Cerebellar cortex (tissue), 1 donor: ENCODE measurements at places on chromosomes 16 and 17.

GRCh38 chr17:9185688-9186284 is 164.5 kb downstream of the NTN1 start:
- no peak for DNase-seq

GRCh38 chr17:76083536-76084182 is 4.7 kb downstream of the ZACN start:
- DNase-seq, result no peak

- DNase-seq, result no peak
These were observed 42.3 kb downstream of the CRLF3 start for GRCh38 chr17:30782206-30782605.

DNA sequence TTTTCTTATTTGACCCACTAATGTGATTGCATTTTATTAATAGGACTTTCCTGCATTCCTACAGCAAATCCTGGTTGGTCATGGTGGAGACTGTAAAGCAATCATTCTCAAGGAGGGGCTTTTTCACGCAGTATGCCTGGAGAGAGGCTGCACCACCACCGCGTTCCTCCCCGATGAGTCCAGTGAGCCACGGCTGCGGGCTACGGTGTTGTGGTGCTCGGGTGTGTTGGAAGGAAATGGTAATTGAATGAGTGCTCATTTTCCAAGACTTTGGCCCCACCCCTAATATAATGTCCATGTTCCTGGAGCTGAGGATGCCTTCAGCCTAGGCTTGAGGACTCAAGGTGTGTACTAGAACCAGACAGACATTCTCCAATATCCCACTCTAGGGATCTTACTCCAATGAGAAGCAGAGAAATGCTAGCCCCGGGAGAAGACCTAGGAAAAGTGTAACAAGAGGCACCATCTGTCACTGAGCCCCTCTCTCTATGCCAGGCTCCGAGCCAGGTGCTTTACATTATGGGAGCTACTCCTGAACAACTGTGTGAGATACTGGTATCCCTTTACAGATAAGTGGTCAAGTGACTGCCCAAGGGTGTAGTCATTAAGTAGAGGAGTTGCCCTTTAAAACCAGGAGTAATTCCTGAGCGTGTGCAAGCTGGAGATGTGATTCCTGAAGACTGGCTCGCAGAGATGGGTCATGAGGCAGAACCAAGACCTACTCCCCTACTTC is 39.4 kb downstream of the HEATR6 start:
- no peak for DNase-seq

GRCh38 chr17:77117415-77117814 is 23.4 kb upstream of the SEC14L1 start:
- DNase-seq, result no peak

- DNase-seq, result no peak
These were observed 7.1 kb downstream of the IGSF6 start for GRCh38 chr16:21645261-21645721.

- no peak for DNase-seq
These were observed 60.1 kb upstream of the GSE1 start for GRCh38 chr16:85552980-85553435.

DNA sequence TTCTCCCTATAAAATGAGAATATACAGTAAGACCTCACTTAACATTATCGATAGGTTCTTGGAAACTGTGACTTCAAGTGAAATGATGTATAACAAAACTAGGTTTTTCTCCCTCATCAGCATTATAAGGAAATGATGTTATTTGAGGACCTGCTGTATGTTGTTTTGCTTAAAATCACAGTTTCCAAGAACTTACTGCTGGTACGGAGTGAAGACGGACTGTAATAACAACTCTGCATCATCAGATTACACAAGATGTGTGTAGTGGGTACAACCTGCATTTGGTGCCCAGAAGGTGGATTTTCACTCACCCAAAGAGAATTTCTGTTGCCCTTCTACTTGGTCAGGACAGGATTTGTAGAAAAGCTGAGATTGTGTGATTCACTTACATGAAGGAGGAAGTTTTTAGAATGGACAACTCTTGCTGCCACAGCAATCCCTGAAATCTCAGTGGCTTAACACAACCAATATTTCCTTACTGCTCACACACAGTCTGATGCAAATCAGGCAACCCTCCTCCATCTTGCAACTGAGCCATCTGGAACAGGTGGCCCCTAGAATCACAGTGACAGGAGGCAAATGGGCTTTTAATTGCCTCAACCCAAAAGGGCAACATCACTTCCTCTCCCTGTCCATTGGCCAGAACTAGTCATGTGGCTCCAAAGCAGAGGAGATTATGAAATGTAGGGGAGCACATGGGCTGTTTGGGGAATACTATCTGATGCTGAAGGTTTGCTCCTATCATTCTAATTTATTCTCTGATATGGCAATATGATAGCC is 67.6 kb upstream of the CACNG5 start:
- no peak for DNase-seq

- peak; percentile 76 for DNase-seq
These were observed 15.8 kb downstream of the C17orf58 start for GRCh38 chr17:67980456-67980855.

DNA sequence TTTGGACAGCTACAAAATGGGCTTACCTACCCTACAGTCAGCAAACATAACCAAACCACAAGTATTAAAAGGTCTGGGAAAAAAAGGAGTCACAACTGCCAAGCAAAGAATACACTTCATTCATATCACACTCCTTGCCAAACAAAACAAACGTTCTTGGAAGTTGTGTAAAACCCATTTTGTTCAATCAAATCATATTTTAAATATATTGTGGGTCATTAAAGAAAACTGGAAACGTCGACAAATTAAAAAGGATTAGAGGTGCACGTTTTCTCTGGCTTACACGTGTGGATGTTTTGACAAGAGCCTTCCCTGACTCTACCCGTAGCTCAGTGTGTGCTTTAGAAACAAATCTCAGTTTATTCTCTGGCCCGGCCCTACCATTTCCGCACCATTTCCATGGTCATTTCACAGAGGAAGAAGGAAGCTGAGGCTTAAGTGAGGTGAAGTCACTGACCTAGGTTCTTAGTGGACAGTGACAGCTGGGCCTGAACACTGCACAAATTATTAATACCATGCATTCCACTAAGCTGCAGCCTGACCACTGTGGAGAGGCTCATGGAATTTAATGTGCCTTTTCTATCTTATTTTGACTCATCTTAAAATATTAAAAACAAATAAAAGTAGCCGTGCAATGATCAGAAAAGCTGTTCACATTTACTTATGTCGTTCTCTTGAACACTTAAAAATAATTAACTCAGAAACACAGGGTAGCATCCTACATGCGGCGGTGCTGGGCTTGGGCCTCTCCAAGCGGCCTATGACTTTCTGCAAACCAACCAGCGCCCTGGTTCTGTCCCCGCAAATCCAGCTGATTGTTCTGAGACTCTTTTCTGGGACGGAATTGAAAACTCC is 968 bp downstream of the CEP112 start:
- DNase-seq, result peak; percentile 6

DNA sequence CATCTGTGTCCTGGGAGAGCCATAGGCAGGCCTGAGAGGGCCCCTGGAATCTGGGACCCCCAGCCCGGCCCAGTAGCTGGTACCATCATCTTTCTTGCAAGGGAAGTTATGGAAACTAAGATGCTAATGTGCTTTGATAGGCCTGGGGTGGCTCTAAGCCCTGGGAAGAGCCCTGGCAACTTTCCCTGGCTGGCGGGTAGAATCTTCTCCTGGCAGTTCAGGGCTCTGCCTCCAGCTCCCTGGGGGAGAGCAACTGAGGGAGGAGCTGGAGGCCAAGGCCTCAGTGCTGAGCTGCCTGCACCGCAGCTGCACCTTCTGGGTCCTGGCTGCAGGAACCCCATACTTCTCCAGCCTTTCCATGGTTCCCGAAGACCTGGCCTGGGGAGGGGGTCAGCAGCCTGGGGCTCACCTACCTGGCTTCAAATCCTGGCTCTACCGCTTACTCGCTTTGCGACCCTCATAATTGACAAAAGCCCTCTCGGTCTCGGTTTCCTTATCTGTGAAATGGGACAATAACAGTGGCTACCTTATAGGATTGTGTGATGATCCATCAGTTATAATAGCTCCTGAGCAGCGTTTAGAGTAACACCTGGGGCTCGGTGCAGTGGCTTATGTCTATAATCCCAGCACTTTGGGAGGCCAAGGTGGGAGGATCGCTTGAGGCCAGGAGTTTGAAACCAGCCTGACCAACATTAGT is 333.7 kb downstream of the SEC14L1 start:
- DNase-seq, result no peak

DNA sequence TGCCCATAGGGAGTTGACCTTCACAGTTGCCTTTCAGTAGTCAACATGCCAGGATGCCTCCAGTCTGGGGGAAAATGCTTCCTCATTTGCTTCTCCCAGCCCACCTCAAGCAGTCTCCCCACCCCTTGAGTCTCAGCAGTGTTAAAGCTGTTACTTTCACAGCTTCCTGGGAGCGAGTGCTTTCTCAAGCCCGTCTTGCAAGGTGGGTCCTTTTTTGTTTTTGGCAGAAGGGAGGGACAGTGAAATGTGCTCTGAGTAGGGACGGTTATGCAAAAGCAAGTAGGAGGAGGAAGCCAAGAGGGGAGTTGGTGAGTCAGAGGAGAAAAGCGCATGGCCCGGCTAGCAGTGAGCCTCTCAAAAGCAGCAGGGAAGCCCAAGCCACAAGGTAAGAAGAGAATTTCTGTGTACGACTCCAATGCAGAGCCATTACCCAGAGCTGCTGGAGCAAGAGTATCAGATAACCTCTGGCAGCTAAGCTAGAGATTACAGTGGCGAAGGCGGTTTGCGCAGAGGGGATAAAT is at the start of gene CHST4:
TSS of gene CHST4 (plus strand) at position 316 of the 521 bp plus-strand sequence. CDS start 10,252 bp downstream, outside the sequence.
- DNase-seq, result no peak
